ENCODE measurements at places on chromosomes 12 and 14. TPM values are rescaled to one million over a fixed set of nuclear protein-coding genes. Genes with fewer than 3 reads are reported as not detected.

Gene OR4K14
- not detected for total RNA-seq

Gene KRT78
- total RNA-seq, result not detected

Gene KCNJ8
- total RNA-seq, result not detected

Gene KLRC4
- total RNA-seq, result not detected

Gene TEAD4
- 0.83 TPM for total RNA-seq

Gene AMN
- total RNA-seq, result 0.23 TPM

GRCh38 chr14:54362089-54362504, 34.7 kb upstream of the CDKN3 start:
- DNase-seq, result no peak

DNA sequence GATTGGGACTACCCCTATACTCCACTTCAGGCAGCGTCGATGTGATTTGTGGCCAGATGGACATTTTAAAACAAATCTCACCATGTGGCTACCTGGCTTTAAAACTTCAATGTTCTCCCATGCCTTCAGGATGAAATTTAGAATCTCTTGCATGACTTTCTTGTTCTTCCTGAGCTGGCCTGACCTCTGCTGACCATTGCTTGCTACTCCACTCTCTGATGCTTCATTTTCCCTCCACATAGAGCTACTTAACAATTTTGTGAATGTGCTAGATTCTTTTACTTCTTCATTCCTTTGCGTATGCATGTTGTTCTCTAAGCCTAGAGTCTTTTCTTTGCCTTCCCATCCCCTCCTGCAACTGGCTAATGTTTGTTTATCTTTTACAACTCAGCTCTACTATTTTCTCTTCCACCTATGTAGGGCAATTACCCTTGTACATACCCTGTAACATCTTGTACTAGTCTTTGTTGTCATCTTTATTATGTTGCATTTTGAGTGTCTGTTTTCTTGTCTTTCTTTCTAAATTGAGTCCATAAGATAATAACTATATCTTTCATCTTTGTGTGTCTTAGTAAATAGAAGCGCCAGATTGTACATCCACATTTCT, 41.2 kb downstream of the YLPM1 start:
- DNase-seq, result peak; percentile 42

DNA sequence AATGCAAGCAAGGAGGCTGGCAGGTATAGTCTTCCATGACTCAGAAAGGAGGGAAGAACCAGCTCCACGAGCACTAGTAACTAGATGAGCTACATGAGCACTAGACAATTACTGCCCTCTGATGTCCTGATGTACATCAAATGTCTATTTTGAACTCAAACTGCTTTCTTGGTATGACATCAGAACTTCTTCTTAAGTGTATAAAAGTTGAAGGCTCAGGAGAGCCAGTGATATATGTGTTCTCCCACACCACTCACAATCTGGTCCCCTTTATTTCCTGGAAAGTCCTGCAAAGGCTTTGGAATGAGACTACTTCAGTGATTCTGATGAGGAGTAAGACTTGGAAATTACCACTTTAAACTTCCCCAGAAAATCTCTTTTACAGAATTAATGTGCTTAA, 18.5 kb upstream of the DHRS7 start:
- no peak for DNase-seq

DNA sequence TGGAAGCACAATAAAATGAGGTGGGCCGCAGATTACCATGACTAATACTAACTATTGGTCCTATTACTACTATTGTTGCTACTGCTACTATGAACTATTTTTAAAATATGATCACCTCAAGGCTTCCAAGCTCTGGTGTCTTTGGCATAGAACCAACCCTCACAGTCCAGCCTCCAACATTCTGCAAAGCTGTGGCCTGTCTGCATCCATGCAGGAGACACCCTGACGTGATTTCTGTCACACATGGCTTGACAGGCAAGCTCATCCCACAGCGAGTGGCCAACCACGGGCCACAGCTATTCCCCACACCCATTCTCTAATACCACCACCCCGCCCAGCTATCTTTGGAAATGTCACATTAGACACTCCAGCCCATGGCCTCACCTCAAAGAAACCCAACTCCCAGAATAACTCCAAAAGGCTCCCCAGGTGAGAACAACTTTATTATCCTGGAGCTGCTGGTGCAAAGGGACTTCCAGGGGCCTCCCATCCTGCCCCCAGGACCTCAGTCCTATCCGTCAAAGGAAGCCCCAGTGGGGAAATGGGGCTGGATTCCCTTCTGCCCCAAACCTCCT, 14.4 kb downstream of the ISCU start:
- no peak for DNase-seq

DNA sequence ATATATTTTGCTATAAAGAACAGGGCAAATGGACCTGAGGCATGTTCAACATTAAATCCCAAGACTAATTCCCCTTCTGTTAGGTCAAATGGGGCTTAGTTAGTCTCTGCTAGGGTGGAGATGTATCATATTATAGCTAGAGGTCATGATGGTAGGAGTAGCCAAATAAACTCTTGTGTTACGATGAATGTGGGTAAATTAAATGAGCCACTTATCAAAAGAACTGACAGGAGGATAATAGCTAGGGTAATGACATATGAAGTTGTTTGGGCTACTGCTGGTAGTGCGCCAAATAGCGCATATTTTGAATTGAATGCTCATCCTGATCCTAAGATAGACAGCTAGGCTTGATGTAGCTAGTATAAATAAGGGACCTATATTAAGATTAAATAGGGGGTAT, 445.0 kb downstream of the GXYLT1 start:
- DNase-seq, result no peak
